ENCODE measurements at places on chromosomes 7 and 10.

DNA sequence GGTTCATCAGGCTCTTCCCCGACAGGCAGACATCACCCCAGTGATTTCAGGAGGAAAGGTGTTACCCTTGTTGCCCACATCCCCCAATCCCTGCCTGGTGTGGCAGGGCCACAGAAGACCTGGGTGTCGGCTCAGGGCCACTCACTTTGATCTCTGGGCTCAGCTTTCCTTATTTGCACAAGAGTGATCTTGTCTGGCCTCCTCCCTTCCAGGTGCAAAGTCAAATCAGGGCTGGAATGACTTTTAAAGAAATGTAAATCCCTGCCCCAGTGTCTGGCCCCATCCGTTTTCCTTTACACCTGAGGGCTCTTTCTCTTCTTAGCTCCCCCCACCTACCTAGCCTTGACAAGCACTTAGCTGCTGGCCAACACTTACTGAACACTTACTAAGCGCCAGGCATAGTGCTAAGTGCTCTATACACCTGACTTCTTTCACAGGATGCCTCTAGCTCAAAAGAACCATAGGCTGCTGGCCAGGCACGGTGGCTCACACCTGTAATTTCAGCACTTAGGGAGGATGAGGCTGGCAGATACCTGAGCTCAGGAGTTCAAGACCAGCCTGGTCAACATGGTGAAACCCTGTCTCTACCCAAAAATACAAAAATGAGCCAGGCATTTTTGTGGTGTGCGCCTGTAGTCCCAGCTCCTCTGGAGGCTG lies 979 bp upstream of the NODAL start:
- no peak for DNase-seq

- no peak for DNase-seq
Measured at GRCh38 chr7:116229366-116229765, 19.0 kb downstream of the TES start.

DNA sequence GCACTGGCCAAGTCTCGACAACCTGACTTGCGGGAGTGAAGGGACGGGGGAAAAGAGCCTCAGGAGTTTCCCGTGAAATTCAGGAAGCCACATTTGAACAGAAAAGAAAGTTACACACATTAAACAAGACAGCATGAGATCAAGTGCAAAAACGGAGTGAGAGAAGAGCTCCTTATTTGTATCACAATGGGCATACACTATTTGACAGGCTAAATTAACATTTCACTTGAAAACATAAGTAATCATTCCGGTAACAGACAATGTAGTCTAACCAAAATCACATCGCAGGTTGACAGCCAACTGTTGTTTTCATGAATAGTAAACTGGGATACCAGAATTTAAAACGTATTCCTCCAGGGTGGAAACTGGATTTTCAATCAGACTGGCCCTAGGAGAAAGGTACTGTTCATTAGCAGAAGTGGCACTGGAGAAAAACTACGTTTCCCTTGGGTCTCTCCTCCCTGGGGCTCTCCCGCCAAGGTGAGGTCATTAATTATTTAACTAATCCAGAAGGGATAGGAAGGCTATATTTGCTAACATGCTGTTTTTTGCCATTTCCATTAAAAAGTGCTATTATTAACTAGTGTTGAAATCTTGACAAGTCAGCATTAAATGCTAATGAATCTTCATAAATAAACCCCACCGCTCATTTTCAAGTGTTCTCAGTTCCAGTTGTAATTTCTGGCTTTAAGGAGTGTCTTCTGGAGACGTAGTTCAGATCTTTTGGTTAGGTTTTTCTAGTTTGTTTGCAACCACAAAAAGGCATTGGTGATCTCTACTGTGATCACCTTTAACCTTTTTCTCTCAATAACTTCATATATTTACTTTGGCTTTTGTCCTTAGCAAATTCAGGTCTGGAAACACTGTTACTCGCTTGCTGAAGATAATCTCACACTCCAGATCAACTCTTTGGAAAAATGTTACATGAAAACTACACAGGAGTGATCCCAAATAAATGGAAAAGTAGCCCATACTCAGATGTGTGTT lies 25.1 kb downstream of the RHEB start:
- no peak for DNase-seq

GRCh38 chr7:42020061-42020460 lies 216.9 kb downstream of the GLI3 start:
- peak; percentile 25 for DNase-seq

- DNase-seq, result no peak
Measured at GRCh38 chr10:106242301-106242700, 922.2 kb downstream of the SORCS1 start.

GRCh38 chr7:144936314-144936713 lies 100.5 kb upstream of the TPK1 start:
- DNase-seq, result no peak

DNA sequence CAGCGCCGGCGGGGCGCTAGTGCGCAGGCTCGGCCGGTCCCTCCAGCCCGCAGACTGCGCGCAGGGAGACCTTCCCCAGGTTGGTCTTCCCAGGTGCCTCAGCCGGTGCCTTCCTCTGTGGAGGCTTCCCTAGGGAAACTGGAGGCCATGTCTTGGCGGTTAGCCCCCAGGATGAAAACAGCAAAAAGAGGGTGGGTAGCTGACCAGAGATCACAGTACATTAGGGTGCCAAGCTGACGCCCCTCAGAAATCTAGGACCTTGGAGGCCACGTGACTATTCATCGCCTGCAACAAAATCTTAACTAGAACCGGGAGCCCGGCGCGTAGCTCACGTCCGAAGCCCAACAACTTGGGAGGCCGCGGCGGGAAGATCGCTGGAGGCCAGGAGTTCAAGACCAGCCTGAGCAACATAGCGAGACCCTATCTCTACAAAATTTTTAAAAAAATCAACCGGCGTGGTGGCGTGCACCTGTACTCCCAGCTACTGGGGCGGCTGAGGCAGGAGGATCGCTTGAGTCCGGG lies 327 bp upstream of the FIS1 start:
- DNase-seq, result no peak

GRCh38 chr7:146698995-146699610 lies 582.5 kb downstream of the CNTNAP2 start:
- no peak for DNase-seq

DNA sequence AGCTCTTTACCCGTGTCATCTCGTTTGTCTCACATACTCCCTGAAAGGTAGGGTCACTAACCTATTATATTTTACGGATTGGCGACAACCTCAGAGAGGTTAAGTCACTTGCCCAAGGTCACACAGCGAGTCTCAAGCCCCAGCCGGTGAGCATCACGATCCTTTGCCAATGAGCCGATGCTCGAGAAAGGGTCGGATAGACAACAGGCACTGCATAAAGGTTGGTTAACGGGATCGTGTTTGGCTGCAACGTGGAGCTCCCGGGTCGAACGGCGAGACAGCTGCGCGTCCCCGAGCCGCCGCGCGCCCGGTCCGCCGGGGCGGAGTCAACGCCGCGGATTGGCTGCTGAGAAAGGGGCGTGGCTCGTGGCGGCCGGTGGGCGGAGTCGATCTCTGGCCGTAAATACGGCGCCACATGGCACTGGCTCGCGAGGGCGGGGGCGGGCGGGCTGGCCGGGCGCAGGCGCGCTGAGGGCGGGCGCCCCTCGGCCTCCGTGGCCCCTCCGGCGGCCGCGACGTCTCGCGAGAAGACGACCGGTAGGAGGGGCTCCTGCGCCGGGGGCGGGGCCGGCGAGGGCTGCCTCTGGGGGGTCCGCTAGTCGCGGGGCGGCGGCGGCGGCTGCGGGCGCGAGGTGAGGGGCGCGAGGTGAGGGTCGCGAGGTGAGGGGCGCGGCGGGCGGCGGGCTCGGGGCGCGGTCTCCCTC lies at the start of gene CHST12:
Gene CHST12 (plus strand): TSS at position 598 of the 704 bp plus-strand sequence. CDS start 29,029 bp downstream, outside the sequence.
- peak; percentile 92 for DNase-seq

DNA sequence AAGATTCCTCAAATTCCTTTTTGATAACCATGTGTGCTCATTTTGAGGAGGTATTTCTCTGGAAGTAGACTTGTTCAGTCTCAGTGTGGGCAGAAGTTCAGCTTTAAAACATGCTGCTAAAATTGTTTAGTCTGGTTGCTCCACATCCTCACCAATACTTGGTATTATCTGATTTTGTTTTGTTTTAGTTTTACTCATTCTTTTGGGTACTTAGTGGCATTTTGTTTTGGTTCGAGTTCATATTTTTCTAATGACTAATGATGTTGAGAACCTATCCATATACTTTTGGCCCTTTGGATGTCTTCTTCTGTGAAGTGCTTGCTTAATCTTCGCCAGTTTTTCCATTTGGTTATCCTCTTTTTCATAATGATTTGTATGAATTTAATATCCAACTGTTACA lies 694.2 kb upstream of the FZD8 start:
- peak; percentile 92 for DNase-seq

GRCh38 chr7:1323178-1324027 lies 90.7 kb downstream of the UNCX start:
- DNase-seq, result no peak

DNA sequence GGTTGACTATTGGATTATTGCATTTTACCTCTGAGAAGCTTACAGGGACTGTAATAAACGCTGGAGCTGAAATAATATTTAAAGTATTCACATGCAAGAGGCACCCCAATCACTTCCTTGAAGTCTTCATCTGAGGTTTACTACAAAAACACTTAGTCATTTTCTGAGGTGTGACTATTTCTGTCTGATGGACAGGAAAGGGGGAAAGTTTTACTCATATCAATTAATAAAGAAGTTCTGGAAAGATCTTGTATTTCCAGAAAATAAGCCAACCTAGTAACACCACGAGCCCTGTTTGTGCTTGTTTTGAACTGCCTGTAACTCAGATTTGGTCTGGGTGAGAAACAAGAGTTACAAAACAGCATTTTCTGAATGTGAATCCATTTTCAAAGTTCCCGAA lies 63.9 kb upstream of the PRKCQ start:
- DNase-seq, result no peak

DNA sequence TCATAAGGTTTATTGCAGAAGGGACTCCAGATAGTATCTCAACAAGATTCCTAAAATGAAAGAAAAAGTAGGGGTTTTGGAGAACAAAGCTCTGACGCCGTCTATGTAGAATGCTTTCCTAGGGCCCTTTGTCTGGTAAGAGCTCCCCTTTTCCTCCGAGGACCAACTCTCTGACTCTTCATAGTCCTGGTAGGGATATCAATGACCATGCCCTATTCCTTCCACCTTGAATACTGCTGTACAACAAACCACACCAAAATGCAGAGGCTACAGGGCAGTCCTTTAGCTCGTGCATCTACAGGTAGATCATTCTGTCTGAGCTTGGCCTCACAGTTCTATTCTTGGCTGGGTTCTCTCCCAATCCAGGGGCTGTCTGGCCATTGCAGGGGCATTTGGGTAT lies 190.3 kb downstream of the WDR11 start:
- DNase-seq, result no peak

- DNase-seq, result no peak
Measured at GRCh38 chr7:146956853-146957252, 840.3 kb downstream of the CNTNAP2 start.

DNA sequence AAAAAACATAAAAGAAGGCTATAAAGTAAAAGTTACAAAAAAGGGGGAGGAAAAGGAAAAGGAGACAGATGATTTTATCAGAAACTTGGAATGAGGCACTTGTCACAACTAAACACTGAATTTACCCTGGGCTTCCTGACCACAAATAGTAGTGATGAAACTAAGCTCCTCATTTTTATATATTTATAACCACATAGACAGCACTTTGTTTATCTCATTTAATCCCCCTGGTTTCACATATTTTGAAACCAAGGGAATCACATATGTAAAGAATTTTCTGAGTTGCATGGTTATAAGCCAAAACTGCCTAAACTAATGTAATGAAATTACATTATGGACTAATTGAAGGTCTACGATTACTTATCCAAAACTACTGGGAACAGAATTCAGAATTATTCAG lies 39.6 kb upstream of the MET start:
- DNase-seq, result peak; percentile 48

GRCh38 chr10:113961182-113962031 lies 82.3 kb upstream of the ADRB1 start:
- no peak for DNase-seq

DNA sequence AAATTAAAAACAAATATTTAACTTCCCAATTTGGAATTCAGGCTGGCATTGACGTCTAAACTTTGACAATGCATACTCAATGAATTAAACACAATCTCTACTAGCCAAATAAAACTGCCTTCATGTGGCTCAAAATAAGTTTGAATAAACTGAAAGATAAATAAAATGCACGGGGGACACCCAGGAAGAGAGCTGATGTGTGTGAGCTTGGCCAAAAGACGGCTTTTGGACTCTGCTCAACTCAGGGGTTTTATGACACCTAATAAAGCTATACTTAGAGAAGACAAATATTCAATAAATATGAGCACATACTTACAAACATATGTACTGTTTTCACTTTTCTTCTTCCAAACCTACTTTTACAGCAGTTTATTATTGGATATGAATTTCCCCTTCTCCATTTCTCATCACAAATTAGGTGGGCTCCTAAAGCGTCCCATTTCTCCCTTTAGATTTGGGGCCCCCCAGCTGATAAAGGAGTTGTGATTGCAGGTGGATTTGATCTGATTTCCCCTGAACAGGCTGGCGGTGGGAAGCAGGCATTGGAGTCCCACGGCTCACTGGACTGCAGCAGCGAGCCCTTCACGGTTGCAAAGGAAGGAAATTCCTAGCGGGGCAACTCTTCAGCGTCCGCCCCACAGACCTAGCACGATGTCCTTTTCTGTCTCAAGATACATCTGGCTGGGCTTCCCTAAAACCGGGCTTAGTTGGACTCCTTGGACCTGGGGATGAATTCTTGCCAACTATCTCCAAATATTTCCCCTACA lies 79.6 kb downstream of the INSIG1 start:
- no peak for DNase-seq

DNA sequence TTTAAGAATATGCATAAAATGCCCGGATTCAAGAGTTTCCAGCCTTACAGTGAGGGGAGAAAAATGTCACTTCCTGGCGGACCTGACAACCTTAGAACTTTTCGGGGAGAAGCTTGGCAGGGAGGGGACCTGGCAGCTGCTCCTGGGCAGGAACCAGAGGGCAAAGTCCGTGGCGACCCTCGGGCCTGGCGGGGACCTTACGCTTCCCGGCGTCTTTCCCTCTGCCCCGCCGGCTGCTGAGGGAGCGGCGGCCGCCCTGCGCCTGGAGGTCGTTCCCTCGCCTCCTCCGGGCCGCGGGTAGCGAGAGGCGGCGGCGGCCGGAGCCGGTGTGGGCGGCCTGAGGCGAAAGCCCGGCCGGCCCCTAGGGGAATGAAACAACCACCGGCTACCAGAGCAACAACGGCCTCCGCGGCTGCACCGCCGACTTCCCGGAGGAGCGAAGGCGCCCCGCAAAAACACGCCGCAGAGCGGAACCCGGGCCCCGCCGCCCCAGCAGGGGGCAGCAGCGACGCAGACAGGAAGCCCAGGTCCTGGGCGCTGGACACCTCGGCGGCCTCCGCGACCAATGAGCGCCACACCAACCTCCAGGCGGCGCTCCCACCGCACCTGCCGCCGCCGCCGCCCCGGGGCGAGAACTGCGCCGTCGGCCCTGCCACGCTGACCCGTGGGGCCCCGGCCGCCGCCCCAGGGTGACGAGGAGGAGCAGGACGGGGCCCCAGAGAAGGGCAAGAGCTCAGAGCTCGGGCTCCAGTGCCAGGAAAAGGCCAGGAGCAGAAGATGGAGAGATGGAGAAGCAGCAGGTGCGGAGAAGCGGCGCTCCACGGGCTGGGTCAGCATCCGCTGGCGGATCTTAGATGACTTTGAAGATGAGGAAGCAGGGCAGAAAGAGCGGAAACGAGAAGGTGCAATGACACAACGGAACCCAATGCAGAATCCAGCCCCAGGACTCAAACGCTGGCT lies 10.5 kb upstream of the ACSM6 start:
- peak; percentile 77 for DNase-seq

- DNase-seq, result peak; percentile 29
Measured at GRCh38 chr10:93541402-93542357, 24.8 kb upstream of the FFAR4 start.

GRCh38 chr10:119724593-119725516 lies 995 bp upstream of the INPP5F start:
- DNase-seq, result peak; percentile 10
